IMR-90 (cell line): ENCODE measurements at places on chromosomes 1 and 21. TPM values are rescaled to one million over a fixed set of nuclear protein-coding genes. Genes with fewer than 3 reads are reported as not detected.

TDRD10 gene
- not detected in 2 replicates for polyA plus RNA-seq

DNA sequence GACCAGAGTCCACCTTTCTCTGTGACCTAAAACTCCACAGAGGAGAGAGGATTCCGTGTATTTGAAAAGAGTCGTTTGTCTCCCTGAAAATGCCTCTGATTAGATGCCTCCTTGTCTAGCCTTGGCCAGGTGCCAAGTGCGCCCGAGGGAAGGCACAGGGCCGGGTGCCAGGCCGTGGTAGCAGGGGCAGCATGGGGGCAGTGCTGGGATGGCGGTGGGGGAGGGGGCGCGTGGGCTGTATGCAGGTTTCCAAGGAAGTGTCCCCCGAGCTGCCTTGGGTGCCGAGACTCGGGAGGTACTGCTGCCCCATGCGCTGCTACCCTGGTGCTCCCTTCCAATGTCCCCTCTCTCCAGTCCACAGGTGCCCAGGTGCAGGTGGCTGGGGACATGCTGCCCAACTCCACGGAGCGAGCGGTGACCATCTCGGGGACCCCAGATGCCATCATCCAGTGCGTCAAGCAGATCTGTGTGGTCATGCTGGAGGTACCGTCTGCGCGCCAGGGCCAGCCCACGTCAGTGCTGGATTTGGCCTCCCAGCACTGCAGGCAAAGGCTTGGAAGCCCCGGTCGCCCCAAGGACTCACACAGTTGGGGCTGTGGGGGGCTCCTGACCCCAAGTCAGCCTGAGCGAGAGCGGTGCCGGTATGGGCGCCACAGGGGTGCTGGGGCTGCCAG is 70.9 kb upstream of the COL6A1 start:
- DNase-seq: no peak

GRCh38 chr1:174736831-174737230 is 262.9 kb upstream of the CACYBP start:
- DNase-seq: no peak

CHRM3 gene
- polyA plus RNA-seq: not detected in 2 replicates

SOX13 gene
- 3.5 TPM in 2 replicates for polyA plus RNA-seq
